ENCODE measurements at places on chromosomes 6 and 20. TPM values are rescaled to one million over a fixed set of nuclear protein-coding genes. Genes with fewer than 3 reads are reported as not detected.

MOG gene
- not detected for total RNA-seq

PTGIS gene
- 42.8 TPM for total RNA-seq

ARMH2 gene
- total RNA-seq: not detected

WRNIP1 gene
- total RNA-seq: 23.5 TPM

DSTN gene
- 1,230 TPM for total RNA-seq

ELOVL4 gene
- total RNA-seq: 12.3 TPM

GNAS-AS1 gene
- 0.39 TPM for total RNA-seq

SLC22A23 gene
- total RNA-seq: 8.8 TPM

ELOVL2 gene
- total RNA-seq: 0.22 TPM

CYP24A1 gene
- 0.43 TPM for total RNA-seq

C4A gene
- total RNA-seq: 4.0 TPM

FAM83B gene
- under 0.01 TPM for total RNA-seq

PTP4A1 gene
- total RNA-seq: 43.9 TPM

PPP1R16B gene
- not detected for total RNA-seq

GRM1 gene
- total RNA-seq: 0.26 TPM

MYB gene
- 0.13 TPM for total RNA-seq

GJE1 gene
- total RNA-seq: not detected

BPIFA1 gene
- total RNA-seq: not detected

BPIFB2 gene
- not detected for total RNA-seq

FERMT1 gene
- total RNA-seq: 3.9 TPM

GHRH gene
- total RNA-seq: not detected

CDC5L gene
- 27.2 TPM for total RNA-seq

RIPPLY2 gene
- under 0.01 TPM for total RNA-seq

PI16 gene
- total RNA-seq: under 0.01 TPM

KIF13A gene
- total RNA-seq: 108 TPM

HACE1 gene
- 17.2 TPM for total RNA-seq

CDC40 gene
- 29.9 TPM for total RNA-seq

CD109 gene
- 176 TPM for total RNA-seq

DOK5 gene
- total RNA-seq: 31.6 TPM

TNFAIP3 gene
- 11.1 TPM for total RNA-seq

BTN1A1 gene
- total RNA-seq: not detected

BMP5 gene
- 0.13 TPM for total RNA-seq
